ENCODE measurements at places on chromosomes 2 and 18.

- no peak for DNase-seq
These were observed 476.7 kb downstream of the EPHA4 start for GRCh38 chr2:221095356-221095755.

DNA sequence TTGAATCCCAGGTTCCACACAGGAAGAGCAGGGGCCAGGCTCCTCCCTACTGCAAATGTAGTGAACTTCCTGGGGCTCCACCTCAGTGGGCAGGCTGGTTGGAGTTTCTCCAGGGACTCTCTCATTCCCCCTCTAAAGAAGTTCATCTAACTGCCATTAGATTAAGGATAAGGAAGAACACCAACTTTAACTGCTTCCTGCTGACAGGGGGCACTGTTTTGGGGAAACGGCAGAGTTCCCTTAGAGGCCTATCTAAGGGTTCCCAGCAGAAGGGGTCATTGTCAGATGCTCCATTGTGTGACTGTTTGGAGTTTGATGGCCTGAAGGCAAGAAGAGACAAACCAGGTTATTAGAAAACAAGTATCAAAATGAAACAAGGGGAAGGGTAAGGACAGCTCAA is 2159.7 kb upstream of the PIK3C3 start:
- DNase-seq = no peak

- no peak for DNase-seq
These were observed 13.8 kb upstream of the TMEM200C start for GRCh38 chr18:5909125-5909524.

DNA sequence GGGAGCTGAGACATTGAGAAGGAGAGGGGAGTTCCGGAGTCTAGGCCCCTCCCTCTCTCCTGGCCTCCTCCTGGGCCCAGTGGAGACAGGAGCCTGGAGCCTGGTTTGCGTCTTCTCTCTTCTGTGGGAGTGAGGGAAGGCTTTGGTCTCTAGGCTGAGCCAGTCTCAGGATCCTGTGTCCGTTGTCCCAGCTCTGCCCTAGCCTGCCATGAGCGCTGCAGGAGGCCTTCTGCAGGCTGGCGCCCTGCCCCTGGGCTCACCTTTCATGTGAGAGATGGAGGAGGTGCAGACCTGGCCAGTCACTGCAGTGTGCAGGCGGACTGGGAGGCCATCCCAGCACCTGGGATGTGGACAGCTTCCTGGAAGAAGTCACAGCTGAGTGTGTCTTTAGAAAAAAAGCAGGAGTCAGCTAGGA is 8.7 kb downstream of the IMPA2 start:
- no peak for DNase-seq

DNA sequence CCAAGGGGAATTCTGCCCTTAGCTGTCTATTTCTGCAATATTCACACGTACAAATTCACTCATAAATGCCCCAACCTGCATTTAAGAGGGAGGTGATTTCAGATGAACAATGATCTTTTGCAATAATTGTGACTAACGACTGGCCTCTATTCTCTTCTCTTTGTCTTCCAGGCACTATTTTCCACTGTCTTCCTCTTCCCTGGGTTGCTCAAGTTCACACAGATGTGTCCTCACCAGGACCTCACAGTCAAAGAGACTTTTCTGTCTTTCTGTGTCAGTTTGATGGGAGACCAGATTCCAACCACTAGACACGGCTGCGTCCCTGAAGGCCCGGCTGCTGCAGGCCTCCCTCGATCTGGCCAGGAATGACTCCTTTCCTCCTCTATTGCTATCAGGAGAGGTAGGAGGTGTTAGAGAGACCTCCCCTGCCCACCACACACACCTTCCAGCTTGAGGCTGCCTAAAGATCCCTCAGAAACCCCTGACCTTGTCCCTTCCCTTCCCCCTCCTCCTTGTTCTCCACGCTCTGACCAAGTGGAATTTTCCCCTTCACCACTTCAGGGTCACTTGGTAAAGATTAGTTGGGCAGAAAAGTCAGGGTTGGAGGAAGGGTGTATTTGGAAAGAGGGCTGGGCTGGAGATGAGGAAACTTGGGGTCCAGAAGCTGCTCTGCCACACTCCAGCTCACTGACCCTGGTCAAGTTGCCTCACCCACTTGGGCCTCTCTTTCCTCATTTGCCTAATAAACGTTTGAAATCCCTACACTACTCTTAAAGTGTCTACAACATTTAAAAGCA is 109.2 kb upstream of the COPS8 start:
- DNase-seq = no peak

DNA sequence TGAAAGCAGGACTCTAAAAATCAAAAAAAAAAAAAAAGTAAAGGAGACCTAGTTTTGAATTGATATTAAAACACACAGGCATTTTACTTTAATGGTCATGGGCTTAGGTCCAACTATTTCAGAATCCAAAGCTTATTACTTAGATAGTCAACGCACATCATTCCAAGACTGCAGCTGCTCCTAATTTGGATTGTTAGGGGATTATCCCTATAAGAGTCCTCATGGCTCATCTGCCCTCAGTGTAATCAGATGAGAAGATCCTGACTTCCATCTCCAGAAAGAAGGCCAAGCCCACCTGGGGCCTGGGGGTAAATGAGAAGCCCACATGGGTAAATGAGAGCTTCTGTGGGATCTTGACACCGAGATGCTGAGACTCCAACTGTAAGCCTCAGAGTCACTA is 424.2 kb downstream of the NRXN1 start:
- no peak for DNase-seq

- DNase-seq = no peak
These were observed 418.6 kb upstream of the SLC39A10 start for GRCh38 chr2:195238379-195238778.
